Pancreas (tissue), 10 donors: ENCODE measurements at places on chromosomes 5 and 9.

DNA sequence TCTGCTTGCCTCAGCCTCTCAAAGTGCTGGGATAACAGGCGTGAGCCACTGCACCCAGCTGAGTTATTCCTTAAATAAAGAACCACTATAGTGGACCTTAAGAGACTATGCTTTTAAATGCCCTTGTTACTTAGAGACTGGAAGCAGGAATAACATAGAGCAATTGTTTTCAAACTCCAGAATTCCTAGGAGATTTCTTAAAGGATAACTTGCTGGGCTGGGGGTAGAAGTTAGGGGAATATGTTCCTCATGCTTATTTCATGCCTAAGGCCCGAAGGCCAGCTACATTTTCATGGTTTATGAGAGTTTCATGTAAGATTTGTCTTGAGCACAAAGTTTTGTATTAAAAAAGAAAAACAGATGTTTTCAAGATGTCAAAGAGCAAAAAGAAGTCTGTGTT is 48.2 kb downstream of the CSNK1A1 start:
- no peak for DNase-seq

DNA sequence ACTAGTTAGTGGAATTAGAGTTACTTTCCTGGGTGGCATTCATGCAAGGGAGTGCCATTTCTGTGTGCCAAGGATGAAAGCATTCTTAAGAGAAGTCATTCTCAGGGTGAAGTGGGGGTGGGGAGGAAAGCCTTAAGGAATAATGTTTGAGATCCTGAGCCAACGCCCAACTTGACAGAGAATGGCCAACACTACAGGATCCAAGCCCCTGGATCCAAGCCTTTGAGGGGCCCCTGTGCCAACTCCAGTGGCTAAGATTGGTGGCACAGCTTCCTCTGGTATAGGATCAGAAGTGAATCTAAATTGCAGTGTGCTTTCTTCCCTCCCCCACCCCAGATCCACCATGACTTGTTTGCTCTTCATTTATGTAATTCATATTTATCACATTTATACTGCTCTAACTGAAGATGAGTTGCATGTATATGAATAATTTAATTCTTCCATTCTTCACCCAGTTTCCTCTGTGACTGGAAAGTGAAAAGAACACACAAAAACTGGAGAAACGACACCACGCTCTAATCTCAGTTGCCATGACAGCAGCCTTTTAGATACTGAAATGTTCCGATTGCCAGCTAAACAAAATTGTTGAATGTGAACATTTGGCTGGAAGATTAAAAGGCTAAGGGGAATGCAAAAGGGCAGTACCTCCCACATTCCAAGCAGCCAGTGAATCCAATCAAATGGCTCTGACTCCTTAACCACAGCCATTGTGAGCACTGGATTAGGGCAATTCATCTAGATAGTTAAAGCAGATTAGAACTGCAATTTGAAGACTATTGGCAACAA is 4.5 kb downstream of the ZNF608 start:
- DNase-seq = no peak

DNA sequence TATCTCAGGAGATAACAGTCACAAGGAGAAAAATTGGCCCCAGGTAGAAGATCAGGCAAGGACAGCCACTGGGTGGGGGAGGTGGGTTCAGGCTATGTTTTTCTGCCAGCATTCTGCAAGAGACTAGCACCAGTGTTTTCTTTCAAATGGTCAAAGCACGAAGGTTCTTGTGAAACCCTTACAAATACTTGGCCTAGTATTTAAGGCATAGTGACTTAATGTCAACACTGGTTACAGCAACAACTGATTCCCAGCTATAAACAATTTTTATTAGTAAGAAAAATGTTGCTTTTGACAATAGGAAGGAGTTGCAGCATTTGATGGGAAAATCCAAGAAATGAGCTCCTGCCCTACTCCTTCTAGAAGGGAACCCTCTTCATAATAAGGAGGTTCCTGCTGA is 349.6 kb downstream of the SLIT3 start:
- no peak for DNase-seq

GRCh38 chr5:179836225-179837019 is 15.7 kb downstream of the SQSTM1 start:
- no peak for DNase-seq

DNA sequence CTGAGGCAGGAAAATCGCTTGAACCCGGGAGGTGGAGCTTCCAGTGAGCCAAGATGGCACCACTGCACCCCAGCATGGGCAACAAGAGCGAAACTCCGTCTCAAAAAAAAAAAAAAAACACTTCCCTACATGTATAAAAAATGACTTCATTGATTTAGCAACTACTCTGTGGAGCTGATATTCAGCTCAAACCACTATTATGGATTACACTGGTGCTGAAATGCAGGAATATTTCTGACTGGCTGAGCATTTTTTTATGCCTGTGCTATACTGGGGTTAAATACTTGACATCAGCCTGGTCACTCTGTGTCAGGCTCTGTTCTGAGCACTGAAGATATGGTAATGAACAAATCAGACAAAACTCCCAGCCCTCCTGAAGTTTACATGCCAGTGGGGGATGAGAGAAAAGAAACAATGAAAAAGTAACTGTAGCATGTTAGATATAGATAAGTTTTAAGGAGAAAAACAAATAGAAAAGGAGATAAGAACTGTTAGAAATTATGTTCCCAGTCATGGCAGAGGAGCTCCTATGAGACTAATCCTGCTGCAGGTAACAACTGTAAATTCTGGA is 22.6 kb upstream of the TTC39B start:
- no peak for DNase-seq

DNA sequence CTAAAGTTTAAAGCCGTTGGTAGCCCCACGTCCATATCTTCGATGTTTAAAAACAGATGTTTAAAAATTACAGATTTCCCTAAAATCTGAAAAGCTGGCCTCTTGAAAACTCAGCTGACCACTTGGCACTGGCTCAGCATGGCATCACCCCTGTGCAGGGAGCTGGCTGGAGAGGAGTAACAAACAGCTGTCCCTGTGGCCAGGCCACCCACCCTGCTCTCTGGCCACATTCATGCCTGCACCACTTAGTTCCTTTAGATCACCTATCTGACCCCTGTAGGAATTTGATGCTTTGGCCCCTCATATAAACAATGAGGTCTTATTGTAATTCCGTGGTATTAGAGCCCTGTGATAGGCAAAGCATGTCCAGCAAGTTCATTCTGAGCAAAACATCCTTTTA is 107.5 kb downstream of the FRMD3 start:
- no peak for DNase-seq

DNA sequence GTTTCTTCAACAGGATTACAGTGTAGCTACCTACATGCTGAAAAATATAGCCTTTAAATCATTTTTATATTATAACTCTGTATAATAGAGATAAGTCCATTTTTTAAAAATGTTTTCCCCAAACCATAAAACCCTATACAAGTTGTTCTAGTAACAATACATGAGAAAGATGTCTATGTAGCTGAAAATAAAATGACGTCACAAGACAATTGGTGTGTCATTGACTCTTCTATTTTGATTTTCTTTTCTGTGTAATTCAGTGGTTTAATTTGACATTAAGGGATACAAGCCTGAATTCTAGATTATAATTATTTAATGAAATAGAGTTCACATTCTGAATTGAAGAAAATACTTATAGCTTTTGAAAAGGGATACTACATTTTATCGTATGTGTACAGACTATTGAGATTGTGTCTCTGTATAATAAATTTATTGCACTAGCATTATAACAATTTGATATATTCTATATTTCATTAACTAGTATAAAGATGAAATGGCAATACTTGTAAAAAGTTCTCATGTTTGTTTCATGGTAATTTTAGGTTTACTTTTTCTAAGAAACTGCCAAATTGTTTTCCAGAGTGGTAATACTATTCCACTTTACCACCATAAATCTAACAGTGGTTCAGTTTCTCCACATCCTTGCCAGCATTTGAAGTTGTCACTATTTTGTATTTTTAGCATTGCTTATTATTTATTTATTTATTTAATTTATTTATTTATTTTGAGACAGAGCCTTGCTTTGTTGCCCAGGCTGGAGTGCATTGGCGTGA is 18.7 kb downstream of the ANXA1 start:
- no peak for DNase-seq

- peak; percentile 4 for DNase-seq
These were observed 39.8 kb upstream of the ANGPTL2 start for GRCh38 chr9:127162046-127162863.

GRCh38 chr5:159581502-159582249 is 251.4 kb upstream of the IL12B start:
- DNase-seq = peak; percentile 28

GRCh38 chr5:88818296-88818695 is 64.7 kb downstream of the MEF2C start:
- no peak for DNase-seq

DNA sequence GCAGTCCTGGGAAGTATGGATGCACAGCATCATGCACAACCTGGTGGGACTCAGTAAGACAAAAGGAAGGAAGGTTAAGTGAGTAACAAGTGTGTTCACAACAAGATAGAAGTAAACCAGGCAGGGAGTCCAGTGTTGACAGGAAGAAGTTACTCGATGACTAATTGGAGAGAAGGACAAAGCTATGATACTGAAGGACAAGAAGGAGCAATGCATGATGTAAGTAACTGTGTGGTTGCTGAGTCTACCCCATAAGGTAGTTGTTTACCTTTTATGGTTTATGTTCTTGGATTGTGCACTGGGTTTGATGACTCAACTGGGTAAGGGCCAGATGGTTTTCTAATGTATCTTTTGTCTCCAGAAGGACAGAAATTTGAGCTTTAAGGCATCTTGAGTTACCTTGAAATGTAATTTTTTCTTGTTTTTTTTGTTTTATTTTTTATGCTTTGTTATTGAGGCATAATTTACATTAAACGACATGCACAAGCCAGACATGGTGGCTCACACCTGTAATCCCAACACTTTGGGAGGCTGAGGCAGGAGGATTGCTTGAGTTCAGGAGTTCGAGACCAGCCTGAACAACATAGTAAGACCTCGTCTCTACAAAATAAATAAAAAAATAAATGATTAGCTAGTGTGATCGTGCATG is 89.2 kb upstream of the CAST start:
- no peak for DNase-seq

- no peak for DNase-seq
These were observed 13.2 kb upstream of the C5orf58 start for GRCh38 chr5:170219615-170220014.

DNA sequence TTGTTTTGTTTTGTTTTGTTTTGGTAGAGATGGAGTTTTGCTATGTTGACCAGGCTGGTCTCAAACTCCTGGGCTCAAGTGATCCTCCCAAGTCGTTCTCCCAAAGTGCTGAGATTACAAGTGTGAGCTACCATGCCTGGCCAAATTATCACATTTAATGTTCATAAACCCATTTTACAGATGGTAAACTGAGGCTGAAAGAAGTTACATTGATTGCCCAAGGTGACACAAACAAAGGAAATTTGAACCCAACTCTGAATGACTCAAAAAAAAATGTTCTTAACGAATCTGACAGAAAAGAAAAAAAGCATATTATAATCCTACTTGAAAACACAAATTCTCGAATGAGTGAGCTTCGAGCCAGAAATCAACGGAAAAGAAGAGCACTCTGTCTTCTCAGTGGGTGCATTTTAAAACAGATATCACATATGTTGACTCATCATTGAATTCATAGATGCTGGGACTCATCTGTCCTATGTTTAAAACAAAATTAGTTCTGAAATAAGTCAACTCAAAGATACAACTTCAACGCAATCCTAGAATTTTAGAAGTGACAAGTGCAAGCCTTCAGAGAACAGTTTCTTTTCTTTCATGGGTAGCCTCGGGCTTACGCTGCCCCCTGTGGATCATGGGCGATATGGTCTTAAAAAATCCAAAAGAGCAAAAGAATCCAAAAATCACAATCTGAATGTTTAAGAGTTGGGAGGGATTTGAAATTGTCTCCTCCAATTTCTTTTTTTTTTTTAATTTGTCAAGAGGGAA is 28.4 kb downstream of the TIMD4 start:
- no peak for DNase-seq

DNA sequence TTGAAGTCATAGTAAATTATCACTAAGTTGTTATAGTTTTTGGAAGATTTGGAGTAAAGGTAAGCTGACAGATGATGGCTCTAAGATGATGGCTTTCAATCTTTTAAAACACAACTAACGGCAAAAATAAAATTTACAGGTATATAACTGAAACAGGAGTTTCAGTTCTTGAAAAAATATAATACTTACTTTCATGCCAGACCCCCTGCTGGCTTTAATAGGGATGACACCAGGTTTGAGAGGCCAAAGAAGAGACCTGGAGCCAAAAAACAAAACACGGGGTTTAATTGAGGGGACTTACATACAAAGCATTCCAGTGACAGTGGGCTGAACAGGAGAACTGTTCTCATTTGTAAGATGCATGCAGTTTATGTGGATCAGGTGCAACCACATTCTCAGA is 301.7 kb upstream of the PCSK5 start:
- DNase-seq = no peak

GRCh38 chr5:164296603-164297080 is 791.2 kb downstream of the MAT2B start:
- DNase-seq = no peak

DNA sequence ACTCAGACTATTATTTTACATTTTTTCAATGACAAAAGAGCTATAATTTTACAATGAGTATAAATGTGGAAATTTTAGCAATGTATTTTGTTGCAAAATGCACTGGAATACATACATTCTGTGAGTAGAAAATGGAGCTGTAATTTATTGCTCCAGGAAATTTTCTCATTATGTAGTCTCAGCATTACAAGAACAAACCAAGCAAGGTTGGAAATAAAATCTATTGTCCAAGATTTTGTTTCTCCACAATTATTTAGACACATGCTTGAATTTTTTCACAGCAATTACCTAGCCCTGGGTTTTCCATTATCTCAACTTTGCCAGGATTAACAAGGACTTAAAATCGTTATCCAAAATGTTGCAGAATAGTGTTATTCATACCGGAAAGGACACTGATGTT is 820.1 kb downstream of the CDH12 start:
- no peak for DNase-seq

DNA sequence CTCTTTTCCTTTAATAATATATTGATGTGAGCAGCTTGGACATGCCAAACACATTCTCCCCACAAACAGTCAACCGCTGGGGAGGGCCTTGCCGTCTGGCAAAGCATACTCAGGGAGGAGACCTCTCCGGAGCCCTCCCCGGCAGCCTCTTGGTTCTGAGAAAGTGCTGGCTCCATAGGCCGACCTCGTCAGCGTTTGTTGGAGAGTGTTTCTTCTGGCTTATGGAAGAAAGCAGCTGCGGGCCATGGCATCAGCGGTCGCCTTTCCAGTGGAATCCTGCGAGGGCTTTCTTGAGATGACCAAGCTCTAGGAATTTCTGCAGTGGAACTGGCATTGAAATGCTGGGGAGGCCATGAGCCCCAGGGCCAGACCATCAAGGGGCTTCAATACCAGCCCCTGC is 405.7 kb upstream of the IRX4 start:
- no peak for DNase-seq

GRCh38 chr9:89853161-89853560 is 248.3 kb downstream of the GADD45G start:
- DNase-seq = no peak

GRCh38 chr5:133370036-133370831 is 242.1 kb downstream of the FSTL4 start:
- no peak for DNase-seq

GRCh38 chr5:10941900-10942299 is 180.9 kb upstream of the DAP start:
- no peak for DNase-seq
